ENCODE measurements at places on chromosomes 6 and 20.

GRCh38 chr6:129667034-129667433 is 42.9 kb downstream of the ARHGAP18 start:
- DNase-seq = no peak

GRCh38 chr6:81075974-81076373 is 676.5 kb downstream of the TENT5A start:
- no peak for DNase-seq

GRCh38 chr6:21157186-21157929 is 436.2 kb upstream of the SOX4 start:
- DNase-seq = no peak

DNA sequence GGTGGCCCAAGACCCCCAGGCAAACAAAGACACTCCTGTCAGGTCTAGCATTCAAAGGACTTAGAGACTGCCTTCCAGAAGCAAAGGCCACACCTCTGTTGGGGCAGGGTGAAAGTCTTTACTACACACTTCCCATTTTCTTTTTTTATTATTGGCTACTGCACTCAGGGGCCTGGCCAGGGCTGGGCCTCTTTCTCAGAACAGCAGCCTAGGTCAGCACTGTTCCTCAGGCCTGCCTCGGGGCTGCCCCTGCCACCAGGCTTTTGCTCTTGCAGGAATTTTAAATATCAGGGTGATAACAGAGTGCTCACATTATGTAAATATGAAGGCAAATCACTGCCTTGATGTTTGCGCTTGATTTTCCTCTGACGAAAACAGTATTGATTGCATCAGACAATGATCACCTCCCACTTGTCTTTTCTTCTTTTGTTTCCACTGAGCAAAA is 18.5 kb downstream of the GSTA4 start:
- no peak for DNase-seq

GRCh38 chr20:49486064-49486463 is 3.6 kb upstream of the KCNB1 start:
- DNase-seq = no peak

DNA sequence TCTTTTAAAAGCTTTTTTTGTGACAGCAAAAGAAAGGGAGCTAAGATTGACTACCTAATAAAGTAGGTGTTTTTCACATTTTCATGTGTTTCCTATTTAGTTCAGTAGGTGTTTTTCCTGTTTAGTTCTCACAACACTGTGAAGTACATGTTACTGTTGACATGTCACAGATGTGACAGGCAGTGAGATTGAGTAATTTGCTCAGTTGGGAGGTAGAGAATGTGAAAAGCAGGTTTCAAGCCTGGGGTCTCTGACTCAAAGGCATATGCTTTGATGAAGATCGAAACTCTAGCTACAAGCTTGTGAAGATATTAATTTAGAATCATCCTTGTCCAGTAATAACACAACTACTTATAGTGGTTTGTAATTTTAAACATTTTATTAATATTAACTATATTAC is 43.1 kb downstream of the SLX4IP start:
- no peak for DNase-seq

DNA sequence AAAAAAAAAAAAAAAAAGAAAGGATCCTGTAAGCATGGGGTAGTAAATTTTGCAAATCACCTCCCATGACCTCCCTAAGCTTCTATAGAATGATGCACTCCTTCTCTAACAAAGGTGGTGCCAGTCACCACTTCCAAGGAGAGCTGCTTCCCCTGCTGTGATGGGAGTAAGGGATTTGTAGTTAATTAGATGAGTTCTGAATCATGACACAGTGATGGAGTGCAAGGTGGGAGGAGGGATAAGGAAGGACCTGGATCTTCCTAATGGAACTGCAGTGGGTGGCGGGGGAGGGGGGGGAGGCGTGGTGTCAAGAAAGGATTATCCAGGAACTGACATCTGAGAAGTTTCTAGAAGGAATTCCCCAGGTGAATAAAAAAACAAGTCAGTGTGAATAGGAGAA is 47.8 kb downstream of the NRN1 start:
- DNase-seq = no peak

- no peak for DNase-seq
Measured at GRCh38 chr6:111662794-111663593, 57.3 kb upstream of the TRAF3IP2 start.

GRCh38 chr6:64227863-64228262 is 592.3 kb downstream of the PHF3 start:
- no peak for DNase-seq

DNA sequence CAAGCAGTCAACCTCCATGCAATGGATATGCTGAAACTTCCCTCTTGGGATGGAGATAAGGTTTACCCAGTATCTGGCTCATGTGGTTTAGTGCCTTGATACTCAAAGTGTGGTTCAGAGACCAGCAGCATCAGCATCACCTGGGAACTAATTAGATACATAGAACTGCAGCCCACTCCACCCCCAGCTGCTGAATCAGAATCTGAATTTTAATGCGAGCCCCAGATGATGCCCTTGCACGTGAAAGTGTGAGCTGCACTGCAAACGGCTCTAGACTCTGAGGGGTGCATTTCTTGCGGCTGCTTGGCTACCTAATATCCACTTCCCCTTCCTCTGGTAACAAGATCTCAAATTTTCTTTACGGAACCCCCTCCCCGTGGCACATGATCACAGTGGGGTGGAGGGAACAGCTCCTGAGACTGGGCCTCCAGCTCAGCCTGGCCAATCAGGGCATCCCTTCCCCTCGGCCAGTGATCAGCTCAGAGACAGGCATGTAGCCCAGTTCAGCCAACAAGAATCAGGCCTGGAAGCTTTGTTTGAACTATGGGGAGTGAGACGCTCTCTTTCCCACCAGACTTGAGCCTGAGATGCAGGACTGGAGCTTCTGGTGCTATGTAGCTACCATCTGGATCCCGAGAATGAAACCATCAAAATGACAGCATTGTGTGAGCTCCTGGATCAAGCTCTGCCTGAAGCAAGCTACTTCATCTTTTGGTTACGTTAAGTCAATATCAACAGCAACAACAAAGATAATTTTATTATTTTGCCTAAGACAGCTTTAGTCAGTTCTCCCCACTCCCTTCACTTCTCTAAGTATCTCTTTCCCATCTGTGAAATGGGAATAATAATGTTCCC is 12.8 kb downstream of the KCNK15 start:
- DNase-seq = no peak

DNA sequence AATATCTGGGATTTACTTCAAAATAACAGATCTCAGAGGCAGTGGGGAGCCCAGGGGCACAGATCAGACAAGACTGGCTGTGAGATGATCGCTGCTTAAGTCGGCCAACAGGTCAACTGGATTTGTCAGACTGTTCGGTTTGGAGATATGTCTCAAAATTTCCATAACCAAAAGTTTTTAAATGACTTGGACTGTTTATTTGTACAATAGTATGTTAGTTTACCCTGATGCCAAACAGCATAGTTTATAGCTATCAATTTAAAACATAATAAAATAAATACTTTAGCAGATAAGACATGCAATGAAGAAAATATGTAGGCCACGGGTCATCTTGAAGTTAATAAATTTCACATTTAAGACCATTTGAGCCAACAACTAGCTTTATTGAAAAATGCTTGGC is 126.7 kb downstream of the IRF4 start:
- DNase-seq = no peak

DNA sequence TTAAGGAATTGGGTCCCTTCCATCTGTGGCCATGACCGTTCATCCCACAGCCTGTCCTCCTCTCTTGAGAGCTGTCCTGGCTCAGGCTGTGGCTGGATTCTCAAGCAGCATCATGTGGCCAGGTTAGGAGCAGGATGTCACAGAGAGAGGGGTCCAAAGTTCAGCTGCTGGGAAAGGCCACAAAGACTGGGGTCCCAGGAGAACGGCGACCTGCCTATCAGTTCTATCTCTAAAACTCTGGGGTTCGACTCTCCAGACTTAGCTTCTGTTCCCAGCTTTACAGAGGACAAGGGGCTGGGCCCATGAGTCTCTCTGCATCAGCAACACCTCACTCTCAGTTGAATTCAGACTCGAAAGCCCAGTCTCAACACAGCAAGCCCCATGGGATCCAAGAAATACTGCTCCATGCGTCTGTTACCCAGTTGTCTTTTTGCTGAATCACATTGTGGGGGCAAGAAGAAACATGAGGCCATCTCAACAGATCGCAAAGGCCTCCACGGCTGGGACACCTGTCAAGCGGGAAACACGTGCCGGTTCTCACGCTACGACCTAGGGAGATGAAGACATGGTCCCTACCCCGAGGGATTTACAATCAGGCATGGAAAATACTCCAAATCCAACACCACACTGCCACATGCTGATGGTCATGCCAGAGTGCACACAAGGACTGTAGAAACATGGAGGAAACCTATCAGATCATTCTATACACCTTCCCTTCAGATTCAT is 95.4 kb downstream of the SLC22A23 start:
- DNase-seq = no peak

DNA sequence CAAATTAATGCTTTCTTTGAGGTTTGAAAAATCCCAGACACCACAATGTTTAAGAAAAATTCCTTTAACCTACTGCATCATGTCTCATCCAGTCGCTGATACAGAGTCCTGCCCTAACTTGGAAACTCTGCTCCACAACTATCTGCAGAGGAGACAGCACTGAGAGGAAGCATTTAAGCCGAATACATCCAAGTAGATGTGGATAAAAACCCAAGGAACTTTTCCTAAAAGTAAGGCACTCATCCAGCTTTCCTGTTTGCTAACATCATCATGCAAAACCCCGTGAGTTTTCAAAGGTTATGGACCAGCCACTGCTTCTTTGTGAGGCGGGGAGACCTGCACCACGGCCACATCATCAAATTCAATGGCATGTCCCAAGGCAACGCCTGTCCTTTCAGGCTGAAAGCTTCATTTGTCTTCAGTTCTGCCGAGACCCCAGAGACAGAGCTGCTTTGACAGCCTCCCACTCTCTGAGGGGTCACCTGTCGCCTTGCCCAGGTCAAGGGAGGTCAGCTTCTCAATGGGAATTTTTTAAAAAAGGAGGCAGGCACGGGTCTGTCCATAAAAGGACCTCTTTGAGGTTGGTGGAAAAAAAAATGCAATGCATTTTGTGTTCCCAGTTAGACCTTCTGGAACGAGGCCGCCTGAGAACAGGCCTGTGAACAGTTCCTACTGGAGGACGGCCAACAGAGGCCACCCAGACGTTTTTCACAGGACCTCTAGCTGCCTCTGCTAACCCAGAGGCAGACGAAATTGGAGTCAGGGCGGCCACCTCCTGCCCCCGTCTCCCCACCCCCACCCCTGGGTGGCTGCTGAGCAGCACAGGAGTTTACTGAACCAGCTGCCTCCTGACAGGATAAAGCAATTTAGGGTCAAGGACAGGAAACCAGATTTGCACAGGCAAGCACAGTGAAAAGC is 142.5 kb upstream of the HDDC2 start:
- no peak for DNase-seq

DNA sequence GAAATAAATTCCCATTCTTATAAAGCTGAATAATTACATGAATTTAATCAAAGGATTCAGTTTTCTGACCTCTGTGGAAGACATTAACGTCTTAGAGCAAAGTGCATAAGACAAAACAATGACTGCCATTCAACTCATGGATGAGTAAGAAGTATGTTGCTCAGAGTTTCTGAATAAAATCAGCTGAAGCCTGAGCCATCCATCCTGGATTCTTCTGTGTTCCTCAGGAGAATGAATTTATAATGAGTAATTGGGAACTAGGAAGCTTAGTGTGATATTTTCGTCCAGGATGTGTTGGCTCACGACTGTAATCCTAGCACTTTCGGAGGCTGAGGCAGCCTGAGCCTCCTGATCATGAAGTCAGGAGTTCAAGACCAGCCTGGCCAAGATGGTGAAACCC is 62.8 kb downstream of the PERP start:
- DNase-seq = no peak

GRCh38 chr6:24154121-24154520 is 28.1 kb downstream of the NRSN1 start:
- DNase-seq = no peak

GRCh38 chr6:711925-712324 is 19.0 kb upstream of the EXOC2 start:
- DNase-seq = no peak

DNA sequence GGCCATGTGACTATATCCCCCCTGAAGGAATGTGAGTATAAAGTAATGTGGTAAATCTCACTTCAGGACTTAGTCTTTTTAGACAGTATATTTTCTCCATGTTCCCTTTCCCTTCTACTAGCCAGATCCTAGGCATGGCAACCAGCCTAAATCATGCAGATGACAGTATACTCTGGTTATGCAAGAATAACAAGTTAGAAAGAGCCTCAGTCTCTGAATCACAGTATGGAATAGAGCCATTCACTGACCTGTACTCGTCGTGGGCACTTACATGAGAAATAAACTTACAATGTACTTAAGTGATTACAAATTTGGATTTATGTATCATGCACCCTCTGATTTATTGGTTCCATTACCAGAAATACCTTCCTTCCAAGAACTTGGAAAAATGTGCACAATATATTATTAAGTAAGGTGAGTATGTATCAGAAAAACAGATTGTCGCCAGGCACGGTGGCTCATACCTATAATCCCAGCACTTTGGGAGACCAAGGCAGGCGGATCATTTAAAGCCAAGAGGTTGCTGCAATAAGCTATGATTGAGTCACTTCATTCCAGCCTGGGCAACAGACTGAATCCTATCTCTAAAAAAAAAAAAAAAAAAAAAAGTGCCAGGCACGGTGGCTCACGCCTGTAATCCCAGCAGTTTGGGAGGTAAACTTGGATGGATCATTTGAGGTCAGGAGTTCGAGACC is 25.1 kb upstream of the FAM8A1 start:
- no peak for DNase-seq

GRCh38 chr6:119760046-119760445 is 410.5 kb upstream of the MAN1A1 start:
- no peak for DNase-seq

DNA sequence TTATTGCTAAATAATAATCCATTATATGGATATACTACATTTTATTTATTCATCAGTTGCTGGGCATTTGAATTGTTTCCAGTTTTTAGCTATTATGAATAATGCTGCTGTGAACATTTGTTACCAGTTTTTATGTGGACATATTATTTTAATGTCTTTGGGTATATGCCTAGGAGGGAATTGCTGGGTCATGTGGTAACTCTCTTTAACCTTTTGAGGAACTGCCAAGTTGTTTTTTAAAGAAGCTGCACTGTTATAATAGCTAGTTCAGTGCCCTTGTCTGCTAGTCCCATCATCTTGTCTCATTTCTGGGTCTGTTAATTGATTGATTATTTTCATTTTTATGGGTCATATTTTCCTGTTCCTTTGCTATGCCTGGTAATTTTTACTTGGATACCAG is 56.3 kb downstream of the FOXO3 start:
- no peak for DNase-seq

DNA sequence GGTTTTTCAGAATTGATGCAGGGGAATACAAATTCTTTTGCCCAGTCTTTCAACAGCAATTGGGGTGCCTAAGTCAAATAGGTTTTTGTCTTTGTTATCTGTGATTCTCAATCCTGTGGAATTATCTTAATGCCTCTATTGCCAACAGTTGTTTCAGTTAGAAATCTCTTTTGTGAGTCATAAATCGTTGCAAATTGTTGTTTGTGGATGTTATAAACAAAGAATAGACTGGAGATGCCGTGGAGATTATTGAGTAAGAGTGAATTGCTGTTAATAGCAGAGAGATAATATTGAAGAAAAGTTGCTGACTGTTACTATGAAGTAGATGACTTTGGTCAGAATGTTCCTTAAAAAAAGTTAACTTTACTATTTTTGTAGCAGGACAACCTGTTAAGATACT is 63.7 kb upstream of the POPDC3 start:
- DNase-seq = no peak

GRCh38 chr20:15033891-15034290 is 696.5 kb upstream of the FLRT3 start:
- no peak for DNase-seq

GRCh38 chr6:114735025-114735735 is 392.4 kb upstream of the HS3ST5 start:
- DNase-seq = no peak

Data from stimulated activated CD8-positive, alpha-beta memory T cell treated with anti-CD3 and anti-CD28 coated beads, Interleukin-12 subunit alpha, Interleukin-12 subunit beta, amount 100 ng/mL, for 1 hour (primary cell).